ENCODE measurements at places on chromosomes 12 and 14. TPM values are rescaled to one million over a fixed set of nuclear protein-coding genes. Genes with fewer than 3 reads are reported as not detected.

OR4K5 gene
- not detected for total RNA-seq

SPTB gene
- not detected for total RNA-seq

PRIMA1 gene
- not detected for total RNA-seq

NOVA1 gene
- total RNA-seq, result not detected

ANO4 gene
- total RNA-seq, result not detected

- DNase-seq, result no peak
Measured at GRCh38 chr12:40055228-40055579, 50.7 kb downstream of the SLC2A13 start.

DNA sequence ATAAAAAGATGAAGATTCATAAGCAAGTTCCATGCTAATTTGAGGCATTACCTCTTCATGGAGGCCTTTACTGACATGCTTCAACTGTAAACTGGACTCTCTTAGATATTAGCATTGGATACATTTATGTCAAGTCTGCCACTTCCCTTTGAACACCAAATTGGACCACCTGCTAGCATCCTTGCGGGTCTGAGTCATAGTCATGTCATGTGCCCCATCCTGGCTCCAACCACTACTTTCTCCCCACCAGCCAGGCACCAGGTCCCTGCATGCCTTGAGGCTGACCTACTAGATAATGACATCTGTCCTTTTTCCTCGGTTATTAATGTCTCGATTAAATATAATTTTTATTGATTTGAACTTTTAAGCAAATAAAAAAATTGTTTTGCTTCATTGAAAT, 32.9 kb upstream of the EEA1 start:
- no peak for DNase-seq

DNA sequence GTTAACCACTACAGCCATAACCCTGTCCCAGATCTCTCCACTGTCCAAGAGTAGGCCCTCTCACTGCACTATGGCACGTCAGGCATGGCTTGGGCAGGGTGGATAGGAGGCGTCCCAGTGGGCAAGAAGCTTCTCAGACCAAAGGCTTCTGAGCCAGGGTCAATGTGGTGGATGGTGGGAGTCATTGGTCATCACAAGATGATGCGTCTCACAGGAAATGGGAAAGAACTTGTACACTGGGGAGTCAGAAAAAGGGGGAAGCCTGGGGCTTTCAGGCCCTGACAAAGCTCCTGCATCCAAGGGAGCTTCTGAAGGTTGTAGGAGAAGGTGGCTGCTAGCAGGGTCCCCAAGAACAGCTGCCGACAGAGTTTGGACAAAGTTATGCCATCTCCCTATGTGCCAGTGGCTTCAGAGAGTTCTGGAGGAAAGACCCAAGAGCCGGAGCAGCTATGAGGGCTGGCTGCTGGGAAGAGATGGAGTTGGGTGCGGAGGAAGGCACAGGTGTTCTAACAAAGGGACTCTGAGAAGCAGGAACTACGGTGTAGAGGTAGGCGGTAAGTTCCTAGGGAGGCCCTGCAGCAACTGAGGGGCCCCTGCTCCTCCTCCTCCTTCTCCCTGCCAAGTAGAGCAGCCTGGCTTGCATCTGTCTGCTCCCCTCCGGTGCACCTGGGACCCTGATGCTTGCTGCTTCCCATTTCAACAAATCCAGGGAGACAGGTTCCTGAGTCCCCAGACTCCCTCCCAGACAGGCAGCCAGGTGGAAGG, 81.1 kb downstream of the ARL6IP4 start:
- DNase-seq, result no peak

DNA sequence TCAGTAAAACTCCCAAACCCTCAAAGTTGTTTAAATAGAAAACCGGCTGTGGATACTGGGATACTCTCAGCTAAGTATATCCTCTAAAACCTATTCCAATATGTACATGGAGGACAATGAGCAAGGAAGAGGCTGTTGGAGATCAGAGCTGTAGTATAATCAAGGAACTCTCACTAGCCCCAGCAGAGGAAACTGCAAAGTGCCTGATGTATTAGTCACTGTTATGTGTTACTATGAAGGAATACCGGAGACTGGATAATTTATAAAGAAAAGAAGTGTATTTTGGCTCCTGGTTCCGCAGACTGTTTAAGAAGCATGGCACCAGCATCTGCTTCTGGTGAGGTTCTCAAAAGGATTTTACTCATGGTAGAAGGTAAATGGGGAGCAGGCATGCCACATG, 65.6 kb upstream of the RPL10L start:
- DNase-seq, result no peak

DNA sequence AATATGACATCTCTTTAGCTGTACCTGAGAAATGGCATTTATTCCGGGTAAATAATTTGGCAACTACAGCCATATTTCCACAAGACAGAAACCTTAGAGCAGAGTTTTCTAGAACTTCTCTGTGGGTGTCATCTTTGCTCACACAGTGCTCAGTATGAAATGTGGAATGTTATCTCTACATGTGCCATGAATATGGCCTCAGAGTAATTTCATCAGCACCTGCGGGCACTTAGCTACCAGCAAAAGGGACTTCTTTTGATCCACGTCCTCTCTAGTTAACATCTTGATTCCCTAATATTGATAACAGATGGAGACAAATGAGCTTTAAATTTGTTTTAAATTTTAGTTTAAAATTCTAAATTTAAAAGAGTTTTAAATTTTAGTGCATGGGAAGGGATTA, 2.9 kb upstream of the ATG14 start:
- DNase-seq, result no peak

GRCh38 chr14:89466484-89466883, 49.5 kb upstream of the FOXN3 start:
- no peak for DNase-seq

DNA sequence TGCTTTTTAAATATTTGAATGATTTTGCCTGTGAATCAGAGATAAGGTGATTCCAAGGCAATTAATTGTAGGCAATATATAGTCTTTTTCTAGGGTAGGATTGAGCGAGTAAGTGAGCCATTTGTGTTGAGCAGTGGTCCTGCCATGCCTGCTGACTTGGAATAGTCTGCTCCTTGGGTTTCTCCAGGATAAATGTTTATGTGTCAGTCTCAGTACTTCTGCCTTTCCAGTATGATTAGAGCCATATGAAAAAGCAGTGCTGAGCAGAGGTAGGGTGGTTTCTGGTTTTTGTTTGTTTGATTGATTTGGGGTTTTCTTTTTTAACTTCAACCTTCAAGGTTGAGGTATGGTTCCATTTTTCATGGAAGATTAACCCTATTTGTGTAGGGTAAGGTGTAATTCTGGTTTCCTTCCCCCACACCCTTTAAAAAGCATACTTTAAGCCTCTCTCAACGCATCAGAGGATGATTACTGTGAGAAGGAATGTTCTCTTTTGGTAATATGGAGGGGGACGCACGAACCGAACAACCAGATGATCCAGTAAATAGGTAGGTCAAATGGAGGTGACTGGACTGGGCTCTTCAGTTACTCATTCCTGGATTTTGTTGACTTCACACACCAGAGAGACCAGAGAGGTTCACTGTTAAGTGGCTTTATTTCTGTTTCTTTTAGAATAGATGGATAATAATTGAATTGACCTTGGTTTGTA, 22.7 kb downstream of the FRMD6 start:
- DNase-seq, result no peak

- no peak for DNase-seq
Measured at GRCh38 chr12:28771968-28772367, 377.1 kb upstream of the FAR2 start.

GRCh38 chr14:75279763-75280290, 1.2 kb downstream of the FOS start:
- no peak for DNase-seq

GRCh38 chr14:81382517-81383225, 17.5 kb downstream of the STON2 start:
- no peak for DNase-seq

DNA sequence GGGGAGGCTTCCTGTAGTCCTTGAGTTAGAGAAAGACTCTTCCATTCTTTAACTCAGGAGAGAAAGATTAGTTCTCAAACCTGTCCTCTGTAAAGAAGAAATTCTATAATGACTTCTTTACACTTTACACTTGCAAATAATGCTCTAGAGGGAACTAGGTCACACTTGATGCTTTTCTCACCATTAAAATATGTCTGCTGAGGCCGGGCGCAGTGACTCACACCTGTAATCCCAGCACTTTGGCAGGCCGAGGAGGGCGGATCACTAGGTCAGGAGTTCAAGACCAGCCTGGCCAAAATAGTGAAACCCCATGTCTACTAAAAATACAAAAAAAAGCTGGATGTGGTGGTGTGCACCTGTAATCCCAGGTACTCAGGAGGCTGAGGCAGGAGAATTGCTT, 6.3 kb downstream of the NTN4 start:
- DNase-seq, result no peak

DNA sequence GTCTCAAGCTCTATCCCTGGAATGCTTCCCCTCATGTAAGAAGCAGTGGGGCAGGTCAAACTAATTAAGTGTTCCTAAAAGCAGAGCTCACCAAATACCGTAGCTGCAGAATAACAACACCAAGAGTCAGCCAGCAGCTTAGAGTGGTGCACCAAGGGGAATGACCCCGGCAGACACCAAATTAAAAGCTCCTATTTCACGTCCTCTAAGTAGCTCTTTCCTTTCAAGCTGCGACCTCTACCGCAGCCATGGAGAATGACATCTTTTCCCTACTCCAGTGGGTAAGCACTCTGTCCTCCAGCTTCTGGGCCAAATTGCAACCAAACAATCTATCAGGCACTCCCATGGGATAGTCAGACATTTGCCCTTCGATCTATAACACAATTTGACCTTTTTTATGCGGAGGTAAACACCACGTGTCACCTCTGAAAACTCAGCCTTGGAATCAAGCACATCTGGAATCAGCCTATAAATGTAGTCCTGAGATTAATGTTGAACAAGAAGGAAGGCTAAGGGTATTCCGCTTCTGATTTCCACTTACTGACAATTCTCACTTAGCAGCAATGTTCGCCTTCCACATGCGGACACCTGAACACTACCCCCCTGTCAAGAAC, 67.6 kb upstream of the CDKN3 start:
- peak; percentile 86 for DNase-seq

DNA sequence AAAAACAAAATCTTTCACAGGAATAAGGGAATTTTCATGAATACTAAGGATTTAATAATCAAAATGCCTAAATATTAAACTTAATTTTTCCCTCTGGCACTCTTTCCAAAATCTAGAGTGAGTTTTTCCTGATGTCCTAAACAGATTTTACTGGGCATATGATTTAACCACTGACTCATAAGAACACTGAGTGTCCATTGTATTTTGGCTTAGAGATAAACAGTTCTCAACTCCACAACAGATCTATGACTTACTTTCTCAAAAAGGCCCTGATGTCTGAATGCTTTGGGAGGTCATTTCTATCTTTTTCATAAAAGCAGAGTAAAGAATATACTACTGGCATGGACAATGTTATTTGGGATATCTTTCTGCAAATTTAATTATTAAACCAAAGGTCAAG, 15.0 kb downstream of the TMBIM4 start:
- DNase-seq, result no peak

- DNase-seq, result no peak
Measured at GRCh38 chr14:99726538-99727095, 42.5 kb downstream of the CYP46A1 start.

DNA sequence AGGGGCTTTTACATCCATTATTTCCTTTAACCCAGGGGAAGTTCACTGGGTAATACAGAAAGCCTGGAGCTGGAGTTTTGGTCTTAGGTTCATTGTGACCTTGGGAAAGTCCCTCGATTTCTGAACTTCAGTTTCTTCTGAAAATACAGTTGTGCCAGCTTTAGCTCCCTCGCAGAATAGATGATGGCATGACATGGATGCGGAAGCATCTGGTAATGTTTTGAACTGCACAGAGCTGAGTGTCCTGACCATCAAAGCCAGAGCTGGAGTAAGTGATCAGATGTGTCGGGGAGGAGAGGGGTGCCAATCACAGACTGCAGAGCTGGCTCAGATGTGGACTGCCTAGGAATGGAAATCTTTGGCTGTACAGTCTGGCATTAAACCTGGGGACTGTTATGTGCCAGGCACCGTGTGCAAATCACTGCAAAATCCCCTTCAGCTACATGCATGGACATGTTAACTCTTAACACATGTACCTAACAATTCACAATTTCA, 180.9 kb downstream of the ETV6 start:
- no peak for DNase-seq

GRCh38 chr14:75905147-75905904, 76.5 kb downstream of the TGFB3 start:
- no peak for DNase-seq

GRCh38 chr12:104747955-104748354, 210.1 kb downstream of the SLC41A2 start:
- no peak for DNase-seq

DNA sequence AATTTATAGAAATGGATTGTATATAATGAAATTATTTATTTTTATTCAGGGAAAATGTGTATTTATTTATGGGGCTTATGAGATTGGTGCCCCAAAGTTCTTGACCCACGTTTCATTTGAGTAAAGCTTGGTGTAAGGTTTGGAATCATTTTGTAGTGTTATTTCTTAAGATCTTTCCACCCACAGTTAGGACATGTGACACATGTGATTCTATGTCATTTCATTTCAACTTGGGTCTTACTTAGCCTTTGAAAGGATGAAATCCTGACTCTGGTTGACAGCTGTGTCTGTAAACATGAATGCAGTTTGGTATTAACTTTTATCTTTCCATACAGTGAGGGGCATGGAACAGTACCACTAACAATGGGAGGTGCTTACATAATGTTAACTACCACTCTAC, 51.7 kb downstream of the FLRT2 start:
- no peak for DNase-seq

- DNase-seq, result no peak
Measured at GRCh38 chr14:59664741-59665140, 88.1 kb upstream of the CCDC175 start.

DNA sequence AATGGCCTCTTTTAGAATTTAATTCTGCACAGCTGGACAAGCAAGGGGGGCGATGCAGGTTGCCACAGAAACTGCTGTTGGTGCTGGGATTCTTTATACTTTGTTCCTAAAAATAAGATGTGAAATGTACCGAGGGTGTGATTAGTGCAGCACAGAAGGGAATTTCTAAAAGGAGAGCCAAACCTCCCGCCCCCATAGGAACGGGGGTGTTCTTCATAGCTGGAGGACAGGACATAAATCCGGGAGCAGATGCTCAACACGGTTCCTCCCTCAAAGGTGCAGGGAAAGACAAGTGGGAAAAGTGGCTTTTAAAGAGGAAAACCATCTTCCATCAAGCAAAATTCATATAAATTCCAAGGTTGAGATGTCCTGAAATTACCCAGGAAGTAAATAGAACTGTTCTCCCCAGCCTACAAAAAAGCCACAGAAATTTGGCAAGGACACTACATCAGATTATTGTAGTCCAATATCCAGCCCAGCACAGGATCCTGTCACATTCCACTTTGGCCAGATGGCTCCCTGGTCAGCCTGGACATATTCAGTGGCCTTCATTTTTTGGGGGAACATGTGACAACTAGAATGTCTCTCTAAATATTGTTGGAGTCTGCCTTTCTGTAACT, 51.4 kb upstream of the TMX1 start:
- DNase-seq, result no peak
